ENCODE measurements at places on chromosomes 2 and 18.

DNA sequence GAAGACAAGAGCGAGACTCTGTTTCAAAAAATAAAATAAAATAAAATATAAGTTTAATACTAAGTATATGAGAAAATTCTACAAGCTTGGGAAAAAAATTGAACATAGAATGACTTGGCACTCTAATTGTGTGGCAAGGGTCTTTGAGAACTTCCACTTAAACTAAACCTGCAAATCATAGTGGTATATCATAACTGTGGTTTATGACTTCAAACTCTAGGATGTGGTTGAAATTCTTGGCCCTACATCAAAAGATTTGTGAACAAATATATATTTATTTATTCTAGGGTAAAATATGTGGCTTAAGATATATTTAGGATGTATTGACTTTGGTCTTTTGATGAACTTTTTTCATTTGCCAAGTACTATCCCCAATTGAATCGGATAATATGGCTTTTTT is 3.1 kb upstream of the FAM171B start:
- no peaks in the 10 kb centered on the region for H3K36me3 ChIP-seq
- H3K4me3 ChIP-seq: no peak overlapping the region
- H3K27ac ChIP-seq: no peak overlapping the region
- H3K4me1 ChIP-seq: peaks cover 3% of the 10 kb centered on the region

- H3K4me3 ChIP-seq: no peak overlapping the region
- H3K27ac ChIP-seq: no peak overlapping the region
- no peak for DNase-seq
These were observed 136.1 kb upstream of the CCDC150 start for GRCh38 chr2:196503398-196503797.

- no peak overlapping the region for H3K27ac ChIP-seq
- peaks cover 10% of the 10 kb centered on the region for H3K4me1 ChIP-seq
- no peaks in the 10 kb centered on the region for H3K27me3 ChIP-seq
- DNase-seq: no peak
- no peaks in the 10 kb centered on the region for H3K36me3 ChIP-seq
These were observed 6.8 kb downstream of the PHLPP1 start for GRCh38 chr18:62721839-62722795.

- H3K27me3 ChIP-seq: no peaks in the 10 kb centered on the region
- no peak for DNase-seq
- no peaks in the 10 kb centered on the region for H3K36me3 ChIP-seq
These were observed 87.7 kb downstream of the SH3YL1 start for GRCh38 chr2:175880-176820.

DNA sequence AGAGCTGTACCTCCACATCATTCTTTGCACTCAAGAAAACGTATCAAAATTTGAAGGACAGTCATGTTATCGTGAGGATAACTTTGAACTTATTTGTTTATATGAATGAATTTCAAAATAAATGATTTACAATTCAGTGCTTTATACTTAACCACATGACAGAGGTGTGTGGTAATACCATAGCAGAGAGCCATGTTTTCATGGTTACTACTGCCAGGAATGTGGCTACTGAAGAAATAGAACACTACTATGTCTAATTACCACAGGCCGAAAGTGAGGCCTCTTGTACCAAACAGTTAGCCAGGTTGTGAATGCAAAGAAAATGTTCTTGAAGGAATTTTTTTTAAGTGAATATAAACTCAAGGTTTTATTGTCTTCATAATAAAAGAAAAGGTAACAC is 49.2 kb downstream of the AAK1 start:
- H3K36me3 ChIP-seq: no peaks in the 10 kb centered on the region
- no peaks in the 10 kb centered on the region for H3K4me1 ChIP-seq
- H3K4me3 ChIP-seq: no peak overlapping the region
- no peak for DNase-seq
- H3K27me3 ChIP-seq: no peaks in the 10 kb centered on the region
- no peak overlapping the region for H3K27ac ChIP-seq

- no peak overlapping the region for H3K27ac ChIP-seq
- no peak for DNase-seq
- H3K4me1 ChIP-seq: peaks cover 3% of the 10 kb centered on the region
These were observed 43.5 kb downstream of the CYP27C1 start for GRCh38 chr2:127176371-127177311.

- no peaks in the 10 kb centered on the region for H3K4me1 ChIP-seq
- H3K36me3 ChIP-seq: no peaks in the 10 kb centered on the region
- DNase-seq: no peak
These were observed 146.9 kb upstream of the TPO start for GRCh38 chr2:1266351-1266750.

DNA sequence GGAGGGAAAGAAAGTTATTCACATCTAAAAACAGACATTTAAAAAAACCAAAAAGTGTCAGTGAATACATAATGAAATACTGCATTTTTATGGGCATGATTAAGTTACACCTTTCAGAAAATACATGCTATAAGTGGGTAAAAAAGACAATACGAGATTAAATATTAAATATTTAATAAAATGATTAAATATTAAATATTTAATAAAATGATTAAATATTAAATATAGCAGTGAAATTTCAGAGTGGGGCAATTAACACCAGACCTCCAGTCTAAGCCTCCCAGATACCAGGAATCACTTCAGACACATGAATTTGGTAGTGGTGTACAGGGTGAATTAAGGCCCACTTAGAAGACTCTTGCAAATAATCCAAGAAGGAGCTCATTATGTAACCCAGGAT is 15.5 kb downstream of the RBM43 start:
- no peaks in the 10 kb centered on the region for H3K4me1 ChIP-seq
- H3K4me3 ChIP-seq: no peak overlapping the region
- H3K27ac ChIP-seq: no peak overlapping the region
- H3K27me3 ChIP-seq: no peaks in the 10 kb centered on the region
- H3K36me3 ChIP-seq: peaks cover 29% of the 10 kb centered on the region
- no peak for DNase-seq

DNA sequence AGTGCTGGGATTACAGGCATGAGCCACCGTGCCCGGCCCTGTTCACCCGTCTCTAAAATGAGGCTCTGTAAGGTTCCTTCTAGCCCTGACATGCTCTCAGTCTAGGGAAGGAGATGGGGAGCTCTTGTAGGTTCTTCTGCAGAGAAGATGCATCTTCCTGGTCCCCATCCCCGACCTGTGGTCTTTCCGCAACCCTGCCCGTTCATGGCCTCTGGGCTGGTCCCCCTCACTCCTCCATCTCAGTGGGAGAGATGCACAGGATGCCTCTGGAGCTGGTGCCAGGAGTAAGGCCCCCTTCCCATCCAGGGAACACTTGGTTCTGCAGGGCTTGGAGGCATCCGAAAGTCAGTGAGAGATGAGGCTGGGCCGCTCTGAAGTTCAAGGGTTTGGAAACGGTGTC is 212.7 kb downstream of the KLHL29 start:
- no peak overlapping the region for H3K27ac ChIP-seq
- no peaks in the 10 kb centered on the region for H3K36me3 ChIP-seq
- no peak for DNase-seq
- no peak overlapping the region for H3K4me3 ChIP-seq

DNA sequence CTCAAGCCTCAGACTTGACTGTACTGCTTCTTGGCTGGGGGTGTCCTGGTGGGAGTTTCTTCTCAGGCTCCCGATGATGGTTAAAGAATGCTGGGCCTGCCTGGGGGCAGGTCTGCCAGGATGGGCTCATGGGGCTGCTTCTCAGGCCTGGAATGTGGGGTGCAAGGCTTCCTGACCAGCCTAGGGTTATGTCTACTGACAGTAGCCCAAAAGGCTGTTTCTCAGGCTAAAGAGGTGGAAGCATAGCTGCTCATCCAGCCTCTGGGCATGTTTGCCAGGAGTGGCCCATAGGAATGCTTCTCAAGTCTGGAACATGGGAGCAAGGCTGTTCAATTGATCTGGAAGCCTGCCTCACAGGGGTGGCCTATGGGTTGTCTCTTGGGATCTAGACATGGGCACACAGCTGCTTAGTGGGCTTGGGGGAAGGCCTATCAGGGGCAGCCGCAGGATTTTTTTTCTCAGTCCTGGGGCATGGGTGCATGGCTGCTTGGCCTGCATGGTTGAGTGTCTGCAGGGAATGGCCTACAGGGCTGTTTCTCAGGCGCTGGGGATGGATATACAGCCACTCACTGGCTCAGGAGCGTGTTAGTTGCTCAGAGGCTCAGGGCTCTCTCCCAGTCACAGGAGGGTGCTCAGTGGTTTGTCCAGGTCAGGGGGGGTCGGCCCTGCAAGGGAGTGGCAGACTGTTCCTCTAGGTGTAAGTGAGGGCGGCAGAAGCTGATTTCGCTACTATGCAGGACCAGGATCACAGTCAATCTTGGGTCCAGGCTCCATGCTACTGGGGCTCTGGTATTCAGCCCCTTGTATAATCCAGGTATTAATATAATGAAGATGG is 617.3 kb upstream of the REG3G start:
- no peak overlapping the region for H3K4me3 ChIP-seq
- H3K4me1 ChIP-seq: no peaks in the 10 kb centered on the region
- no peak for DNase-seq
- no peaks in the 10 kb centered on the region for H3K36me3 ChIP-seq
- H3K27ac ChIP-seq: no peak overlapping the region

- H3K4me1 ChIP-seq: peaks cover 14% of the 10 kb centered on the region
- H3K27me3 ChIP-seq: no peaks in the 10 kb centered on the region
- H3K36me3 ChIP-seq: no peaks in the 10 kb centered on the region
- no peak for DNase-seq
- no peak overlapping the region for H3K4me3 ChIP-seq
These were observed 158.1 kb downstream of the DOCK10 start for GRCh38 chr2:224884188-224884587.

- no peaks in the 10 kb centered on the region for H3K36me3 ChIP-seq
- H3K4me3 ChIP-seq: no peak overlapping the region
- H3K27ac ChIP-seq: no peak overlapping the region
- DNase-seq: no peak
- no peaks in the 10 kb centered on the region for H3K27me3 ChIP-seq
These were observed 55.6 kb upstream of the ACMSD start for GRCh38 chr2:134782792-134783191.

DNA sequence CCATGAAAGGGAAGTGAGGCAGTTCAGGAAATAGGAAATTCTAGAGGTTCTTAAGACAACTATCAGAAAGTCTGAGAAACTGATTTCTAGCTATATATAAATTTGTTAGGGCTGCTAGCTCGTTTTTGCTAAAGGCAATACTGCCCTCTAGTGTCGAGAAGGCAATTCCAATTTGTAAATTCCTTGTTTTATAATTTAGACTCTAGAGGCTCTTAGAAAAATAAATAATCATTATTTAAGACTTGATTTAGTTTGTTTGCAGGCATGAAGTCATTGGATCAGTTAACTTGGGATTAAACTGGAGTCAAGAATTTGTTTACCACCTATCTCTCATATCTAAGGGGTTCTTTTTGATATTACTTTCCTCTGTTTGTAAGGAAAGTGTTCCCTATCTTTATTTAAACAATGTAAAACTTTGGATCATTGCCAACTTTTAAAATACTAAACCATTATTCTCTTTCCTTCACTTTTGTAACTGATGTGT is 66.2 kb downstream of the ACVR2A start:
- H3K4me3 ChIP-seq: no peak overlapping the region
- H3K4me1 ChIP-seq: no peaks in the 10 kb centered on the region
- no peak overlapping the region for H3K27ac ChIP-seq

DNA sequence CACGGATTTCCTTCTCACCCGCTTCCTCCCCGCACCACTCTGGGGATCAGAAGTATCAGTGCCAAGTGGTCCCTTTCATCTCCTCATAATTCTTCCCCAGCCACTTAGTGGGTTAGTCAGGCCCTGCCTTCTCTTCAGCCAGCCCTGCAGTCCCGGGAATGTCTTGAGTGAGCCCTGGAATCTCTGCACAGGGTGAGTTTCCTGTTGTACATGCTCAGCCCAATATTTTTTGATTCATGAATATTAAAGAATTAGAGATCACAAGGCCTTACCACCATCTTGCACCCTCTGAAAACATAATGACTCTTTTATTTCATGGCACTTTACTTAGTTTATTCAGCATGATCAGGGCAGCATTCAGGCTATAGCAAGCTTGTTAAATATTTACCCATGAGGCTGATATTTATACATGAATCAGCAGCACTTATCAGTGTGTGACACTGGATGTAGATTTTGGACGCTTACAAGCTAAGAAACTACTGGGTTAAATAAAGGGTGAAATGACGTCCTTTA is 159.4 kb upstream of the FOSL2 start:
- peaks cover 19% of the 10 kb centered on the region for H3K4me1 ChIP-seq
- no peaks in the 10 kb centered on the region for H3K27me3 ChIP-seq
- H3K36me3 ChIP-seq: no peaks in the 10 kb centered on the region
- DNase-seq: no peak

DNA sequence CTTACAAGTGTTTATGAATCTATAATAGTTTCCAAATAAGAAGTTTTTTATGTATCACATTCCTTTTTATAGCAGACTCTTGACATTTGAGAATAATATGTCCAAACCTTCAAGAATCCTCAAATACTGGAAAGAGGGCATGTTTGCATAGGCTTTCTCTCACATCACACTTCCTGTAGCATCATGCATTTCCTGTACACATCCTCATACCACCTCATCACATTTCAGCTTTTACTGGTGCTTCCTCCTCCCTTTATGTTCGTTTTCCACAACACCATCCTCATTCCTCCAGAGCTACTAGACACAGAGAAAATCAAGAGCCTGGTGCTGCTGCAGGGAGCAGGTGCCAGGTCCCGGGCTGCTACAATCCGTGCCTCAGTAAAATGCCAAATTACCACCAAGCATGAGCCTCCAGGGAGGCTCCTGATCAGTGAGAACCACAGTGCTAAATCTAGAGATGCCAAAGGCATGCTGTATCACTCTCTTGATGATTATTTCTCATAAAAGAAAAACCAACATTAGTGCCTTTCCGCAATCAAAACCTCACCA is 137.7 kb upstream of the CYP1B1 start:
- H3K27me3 ChIP-seq: no peaks in the 10 kb centered on the region
- H3K4me1 ChIP-seq: no peaks in the 10 kb centered on the region
- no peaks in the 10 kb centered on the region for H3K36me3 ChIP-seq
- DNase-seq: no peak
- no peak overlapping the region for H3K27ac ChIP-seq

DNA sequence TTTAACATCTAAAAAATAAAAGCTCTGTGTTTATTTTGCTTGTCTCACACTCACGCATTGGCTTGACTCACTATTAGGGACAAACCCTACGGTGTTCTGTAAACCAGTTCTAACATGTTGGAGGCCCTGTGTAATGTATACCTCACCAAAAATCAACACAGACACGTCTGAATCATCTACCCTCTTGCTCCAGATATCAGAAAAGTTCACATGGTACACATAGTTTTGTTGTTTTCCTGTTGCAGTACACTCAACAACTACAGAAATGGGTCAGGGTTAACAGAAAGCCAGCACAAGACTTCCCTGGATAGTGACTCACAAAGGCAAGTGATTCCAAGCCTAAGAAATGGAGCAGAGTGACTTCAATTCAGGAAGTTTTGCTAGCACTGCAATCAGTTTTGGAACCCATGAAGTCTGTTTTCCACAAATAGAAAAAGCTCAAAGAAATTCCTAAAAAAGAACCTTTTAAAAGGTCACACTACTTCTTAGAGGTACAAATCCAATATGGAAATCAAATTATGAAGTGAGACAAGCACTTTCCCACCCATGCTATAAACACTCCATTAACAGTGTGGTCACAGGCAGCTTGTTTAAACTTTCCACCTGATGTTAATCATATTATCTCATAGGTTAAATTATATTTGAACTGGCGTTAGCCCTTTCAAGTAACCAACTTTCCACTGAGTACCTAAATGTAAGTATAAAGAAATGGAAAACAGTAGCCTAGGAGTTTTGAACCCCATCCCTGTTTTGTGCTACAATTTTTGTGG is 87.4 kb downstream of the GAREM1 start:
- no peaks in the 10 kb centered on the region for H3K36me3 ChIP-seq
- no peaks in the 10 kb centered on the region for H3K27me3 ChIP-seq
- peak overlapping the region; percentile 71 for H3K27ac ChIP-seq
- H3K4me1 ChIP-seq: peaks cover 21% of the 10 kb centered on the region
- H3K4me3 ChIP-seq: no peak overlapping the region

GRCh38 chr2:214005337-214005736 is 405.5 kb upstream of the VWC2L start:
- DNase-seq: no peak
- no peak overlapping the region for H3K4me3 ChIP-seq
- H3K4me1 ChIP-seq: no peaks in the 10 kb centered on the region
- no peak overlapping the region for H3K27ac ChIP-seq
